ENCODE measurements at places on chromosomes 3 and 15.
A peak's percentile ranks its signal among the peaks of the same experiment; 100 is the strongest.

GRCh38 chr15:22988811-22989210 is 8.6 kb upstream of the CYFIP1 start:
- no peak for DNase-seq

GRCh38 chr3:70333080-70333479 is 20.6 kb upstream of the MDFIC2 start:
- no peak for DNase-seq

DNA sequence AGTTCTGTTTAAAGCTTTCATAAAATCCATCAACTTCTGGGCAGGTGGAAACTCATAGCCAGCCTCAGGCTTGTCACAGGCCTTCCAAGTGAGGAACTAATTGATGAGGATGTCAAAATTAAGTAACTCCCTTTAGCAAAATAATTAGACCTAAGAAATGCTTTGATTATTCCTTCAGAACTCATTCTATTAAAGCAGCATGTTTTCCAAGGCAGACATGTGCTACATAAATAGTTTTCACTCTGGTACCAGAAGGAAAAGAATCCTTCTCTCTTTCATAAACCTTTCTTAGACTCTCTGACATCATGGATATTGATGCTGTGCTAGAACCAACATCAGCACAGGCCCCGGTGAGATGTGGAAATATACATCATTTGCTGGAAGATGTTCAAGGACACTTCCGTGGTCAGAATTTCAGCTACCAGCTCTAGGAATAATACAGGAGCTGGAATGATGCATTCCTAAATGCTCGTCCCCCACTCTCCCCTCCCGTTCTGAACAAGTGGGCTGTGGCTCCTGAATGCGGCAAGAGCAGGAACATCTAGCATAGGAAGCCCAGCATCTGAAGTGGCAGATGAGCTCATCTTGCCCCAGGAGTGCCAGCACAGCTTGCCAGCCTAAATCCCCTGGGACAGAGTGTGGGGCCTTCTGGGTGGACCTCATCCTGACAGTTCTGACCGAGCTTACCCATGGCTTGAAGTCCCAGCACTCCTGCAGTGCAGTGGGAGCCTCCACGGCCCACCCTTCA is 82.4 kb downstream of the WWTR1 start:
- no peak for DNase-seq

DNA sequence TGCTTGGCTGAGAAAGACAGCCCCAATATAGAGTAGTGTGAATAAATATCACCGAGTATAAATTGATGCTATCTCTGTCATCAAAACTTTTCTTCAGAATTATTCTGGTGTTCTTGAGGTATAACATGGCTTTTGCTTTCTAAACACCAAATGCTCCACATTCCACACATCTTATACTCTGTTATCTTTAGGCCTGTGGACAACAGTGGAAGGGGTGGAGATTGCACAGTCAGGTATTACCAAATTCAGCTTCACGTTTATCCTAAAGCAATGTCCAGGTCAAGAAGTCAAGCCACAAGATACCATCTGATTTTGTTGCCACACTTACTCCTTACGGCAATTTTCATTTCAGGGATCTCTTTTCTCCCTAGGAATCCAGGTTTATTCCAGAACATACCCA is 394.8 kb downstream of the SI start:
- no peak for DNase-seq

DNA sequence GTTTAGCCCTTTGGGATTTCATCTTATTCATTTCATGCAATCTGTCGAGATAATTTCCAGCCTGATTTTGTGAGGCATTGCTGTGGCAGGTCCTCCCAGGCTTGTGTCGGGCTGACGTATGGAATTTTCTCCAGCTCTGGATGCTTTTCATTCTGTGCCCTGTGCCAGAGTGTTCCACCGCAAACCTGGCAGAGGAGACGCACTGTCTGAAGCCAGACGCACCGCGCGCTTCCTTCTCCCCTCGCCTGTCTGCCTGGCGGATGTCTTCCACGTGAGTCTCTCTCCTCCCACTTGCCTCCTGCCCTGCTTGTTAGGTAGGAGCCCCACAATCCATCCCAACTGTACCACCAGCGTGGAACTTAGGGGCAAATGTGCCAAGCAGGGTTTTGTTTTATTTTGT is 20.1 kb upstream of the GLCE start:
- DNase-seq = no peak

DNA sequence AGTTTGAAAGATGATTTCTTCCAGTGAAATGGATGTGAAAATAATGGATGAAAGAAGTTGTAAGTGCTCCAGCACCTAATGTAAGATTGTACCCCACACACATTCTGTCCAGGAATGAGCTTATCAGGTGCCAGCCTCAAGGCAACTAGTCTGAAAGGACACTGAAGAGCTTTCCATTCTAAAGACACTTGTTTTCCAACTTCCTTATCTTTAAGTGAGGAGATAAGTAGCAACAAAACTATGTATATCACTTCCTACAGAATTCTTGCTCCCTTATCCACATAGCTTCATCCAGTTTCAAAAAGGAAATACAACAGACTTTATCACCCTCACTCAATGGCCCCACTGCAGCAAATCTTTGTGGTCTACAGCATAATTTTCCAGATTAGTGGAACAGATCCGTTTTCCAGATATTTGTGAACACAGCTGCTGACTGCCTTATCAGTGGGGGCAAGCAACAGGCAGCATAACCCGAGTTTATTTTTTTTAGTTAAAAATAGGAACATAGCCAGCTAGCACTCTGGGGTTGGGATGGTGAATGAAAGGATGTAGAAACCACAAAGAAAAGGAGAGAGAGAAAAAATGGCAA is 60.6 kb downstream of the CD200R1L start:
- DNase-seq = no peak

DNA sequence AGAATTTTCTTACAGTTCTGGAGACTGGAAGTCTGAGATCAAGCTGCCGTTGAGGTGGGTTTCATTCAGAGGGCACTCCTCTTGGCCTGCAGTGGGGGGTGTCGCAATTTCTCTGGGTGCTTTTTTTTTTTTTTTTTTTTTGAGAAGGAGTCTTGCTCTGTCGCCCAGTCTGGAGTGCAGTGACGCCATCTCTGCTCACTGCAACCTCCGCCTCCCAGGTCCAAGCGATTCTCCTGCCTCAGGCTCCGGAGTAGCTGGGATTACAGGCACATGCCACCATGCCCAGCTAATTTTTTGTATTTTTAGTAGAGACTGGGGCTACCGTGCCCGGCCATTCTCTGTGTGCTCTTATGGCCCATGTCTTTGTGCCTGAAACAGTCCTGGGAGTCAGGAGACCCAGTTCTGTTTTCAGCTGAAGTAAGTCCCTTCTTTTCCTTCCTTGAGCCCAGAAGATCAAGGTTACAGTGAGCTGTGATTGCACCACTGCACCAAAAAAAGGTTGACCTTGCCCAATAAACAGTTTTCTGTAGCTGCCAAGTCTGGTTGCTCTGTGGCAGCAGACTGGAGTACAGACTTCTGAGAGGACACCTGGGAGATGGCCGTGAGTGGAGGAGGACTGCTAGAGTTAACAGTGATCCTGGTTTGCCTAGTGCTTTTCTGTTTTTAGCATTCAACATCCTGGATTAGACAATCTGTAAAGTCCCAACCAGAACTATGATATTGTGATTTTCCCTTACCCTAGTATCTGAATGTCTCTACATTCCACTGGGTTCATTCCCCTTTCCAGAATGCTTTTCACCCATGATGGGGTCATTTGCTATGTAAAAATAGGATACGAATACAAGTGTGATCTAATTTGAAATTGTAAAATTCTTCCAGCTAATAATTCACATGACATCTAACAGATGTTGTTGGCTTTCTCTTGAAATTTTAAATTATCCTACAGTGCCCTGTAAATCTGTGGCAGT is 76.6 kb upstream of the RNF7 start:
- DNase-seq = no peak

GRCh38 chr15:74302821-74303359 is 64.6 kb downstream of the CYP11A1 start:
- DNase-seq = peak; percentile 14

DNA sequence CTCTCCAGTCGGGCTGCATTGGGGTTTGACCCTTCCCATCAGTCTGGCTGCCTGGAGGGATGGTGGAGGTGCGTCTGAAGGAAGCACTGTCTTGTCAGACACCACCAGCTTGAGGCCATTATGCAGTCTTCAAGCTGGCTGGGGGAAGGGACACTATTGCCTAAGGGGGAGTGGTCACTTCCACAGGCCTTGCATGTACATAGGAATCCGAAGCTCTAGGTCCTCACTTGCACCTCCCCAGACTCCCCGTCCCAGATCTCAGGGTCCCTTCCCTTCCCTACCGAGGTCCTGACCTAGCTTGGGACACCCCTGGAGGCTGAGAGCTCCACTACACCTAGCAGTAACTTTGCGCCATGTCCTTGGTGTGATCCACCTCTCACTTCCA is 48.6 kb upstream of the KLF13 start:
- DNase-seq = no peak

DNA sequence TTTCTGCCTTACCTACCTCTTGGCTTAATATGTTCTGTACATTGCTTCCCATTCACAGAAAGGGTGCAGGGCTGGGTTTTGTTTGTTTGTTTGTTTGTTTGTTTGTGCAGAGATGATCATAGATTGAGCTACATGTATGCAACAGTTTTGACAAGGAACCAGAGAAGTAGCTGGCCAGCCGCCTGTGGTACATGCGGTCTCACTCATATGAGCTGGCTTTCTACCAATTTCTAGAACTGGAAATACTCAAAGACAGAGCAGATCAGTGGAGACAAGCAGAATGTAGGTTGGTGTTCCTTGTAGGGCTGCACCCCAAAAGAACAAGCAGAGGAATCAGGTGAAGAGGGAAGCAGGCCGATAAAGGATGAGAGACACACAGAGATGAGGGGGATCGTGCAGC is 502.7 kb downstream of the SOX2 start:
- no peak for DNase-seq

DNA sequence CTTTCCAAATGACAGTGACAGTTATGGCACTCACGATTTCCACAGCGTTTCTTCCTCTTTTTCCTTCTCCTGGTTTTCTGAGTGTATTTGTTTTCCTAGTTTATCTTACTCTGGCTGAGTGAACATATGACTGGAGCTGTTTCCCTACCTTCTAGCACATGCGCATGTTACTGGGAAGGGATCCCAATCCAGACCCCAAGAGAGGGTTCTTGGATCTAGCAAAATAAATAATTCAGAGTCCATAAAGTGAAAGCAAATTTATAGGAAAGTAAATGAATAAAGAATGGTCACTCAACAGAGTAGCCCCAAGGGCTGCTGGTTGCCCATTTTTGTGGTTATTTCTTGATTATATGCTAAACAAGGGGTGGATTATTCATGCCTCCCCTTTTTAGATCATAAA is 23.8 kb downstream of the METTL6 start:
- DNase-seq = no peak

DNA sequence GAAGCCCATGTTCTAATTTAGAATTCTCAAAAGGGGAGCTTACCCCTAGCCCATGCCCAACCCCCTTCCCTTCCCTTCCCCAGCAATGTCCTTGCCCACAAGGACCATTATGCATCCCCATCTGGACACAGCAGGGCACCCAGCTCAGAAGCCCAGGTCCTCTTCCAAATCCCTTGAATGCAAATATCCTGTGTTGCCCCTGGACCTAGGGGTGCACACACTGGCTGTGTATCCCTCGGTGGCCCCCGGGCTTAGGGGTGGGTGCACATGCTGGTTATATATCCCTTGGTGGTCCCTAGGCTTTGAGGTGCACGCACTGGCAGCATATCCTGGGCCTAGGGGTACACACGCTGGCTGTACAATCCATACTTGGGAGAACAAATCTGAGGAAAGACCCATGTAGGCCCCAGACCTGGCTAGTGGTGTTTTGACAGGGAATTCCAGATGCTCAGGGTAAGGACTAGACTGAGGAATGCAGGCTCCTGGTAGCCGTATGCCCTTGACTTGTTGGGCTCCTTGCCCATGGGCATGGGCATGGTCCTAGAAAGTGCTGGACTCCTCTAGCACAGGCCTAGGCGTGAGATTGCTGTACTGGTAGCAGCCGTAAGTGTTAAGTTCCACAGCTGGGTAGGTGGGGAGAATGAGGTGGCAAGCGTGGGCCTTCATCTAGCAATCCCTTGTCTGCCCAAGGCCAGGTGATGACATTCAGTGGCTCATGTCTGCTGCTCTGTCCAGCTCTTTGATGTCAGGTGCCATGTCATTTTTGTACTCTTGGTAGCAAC is 222.4 kb downstream of the OPA1 start:
- no peak for DNase-seq

DNA sequence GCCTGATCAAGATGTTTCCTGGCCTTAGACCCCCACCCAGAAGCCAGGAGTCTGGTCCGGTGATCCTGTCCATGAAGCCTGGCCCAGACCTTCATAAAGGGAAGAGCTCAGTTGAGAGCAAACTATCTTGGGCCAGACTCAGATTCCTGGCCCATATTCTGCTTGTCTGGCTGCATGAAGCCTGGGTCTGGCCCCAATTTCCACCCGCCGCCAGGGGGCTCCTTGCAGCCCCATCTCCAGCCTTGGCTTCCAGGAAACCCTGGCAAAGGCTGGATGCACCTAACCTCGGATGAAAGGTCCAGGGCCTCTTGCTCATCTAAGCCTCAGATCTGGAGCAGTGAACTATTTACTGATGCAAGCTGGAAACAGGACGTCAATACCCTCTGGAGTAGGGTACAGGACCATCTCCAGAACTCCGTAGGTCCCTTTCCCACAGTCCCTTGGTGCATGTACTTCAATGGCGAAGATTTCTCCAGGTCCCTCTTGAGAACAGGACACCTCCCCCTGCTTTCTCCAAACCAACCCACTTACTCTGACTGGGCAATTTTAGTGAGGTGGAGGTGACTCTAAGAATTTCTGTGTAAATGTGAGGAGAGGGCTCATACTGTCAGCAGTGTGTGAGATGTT is 5.6 kb downstream of the FOXL2 start:
- DNase-seq = no peak

DNA sequence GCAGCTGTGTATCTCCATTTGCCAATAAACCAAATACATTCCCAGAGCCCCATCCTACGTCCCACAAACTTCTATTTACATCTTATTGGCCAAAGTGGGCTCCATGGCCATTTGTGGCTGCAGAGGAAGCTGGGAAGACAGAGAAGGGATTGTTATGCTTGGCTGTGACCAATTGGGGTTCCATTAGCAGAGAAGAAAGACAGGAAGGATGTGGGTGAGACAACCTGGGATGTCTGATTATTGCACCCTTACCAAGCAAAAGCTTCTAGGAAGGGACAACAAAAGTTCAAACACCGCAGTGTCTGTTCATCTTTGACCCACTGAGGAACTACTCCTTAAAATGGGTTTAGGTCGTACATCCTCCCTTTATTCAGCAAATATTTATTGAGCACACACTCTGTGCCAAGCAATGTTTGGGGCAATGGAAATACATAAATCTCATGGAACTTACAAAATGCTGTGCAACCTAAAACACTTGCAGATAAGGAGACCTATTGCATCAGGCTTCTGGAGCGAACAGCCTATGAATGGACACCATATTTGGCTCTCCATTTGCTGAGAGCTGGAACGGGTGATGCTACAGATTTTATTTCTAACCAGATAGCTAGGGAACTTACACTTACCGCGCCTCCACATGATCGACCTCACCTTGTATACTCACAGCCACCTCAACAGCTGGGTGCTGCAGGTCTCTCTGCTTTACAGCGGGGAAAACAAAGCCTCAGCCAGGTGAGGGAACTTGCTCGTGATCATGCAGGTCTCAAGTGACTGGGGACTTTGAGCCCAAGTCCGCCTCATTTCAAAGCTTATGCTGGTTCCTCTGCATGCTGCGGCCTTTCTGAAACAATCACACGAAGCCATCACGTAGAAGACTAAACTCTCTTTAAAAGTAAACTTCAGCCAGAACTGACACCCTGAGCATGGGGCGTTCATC is 21.4 kb upstream of the NR2E3 start:
- DNase-seq = no peak
